Diencephalon (tissue), 1 donor: ENCODE measurements at places on chromosomes 11 and 22. TPM values are rescaled to one million over a fixed set of nuclear protein-coding genes. Genes with fewer than 3 reads are reported as not detected.

Gene ANGPTL5
- 0.23 TPM for total RNA-seq

Gene TRIM49D2
- total RNA-seq: not detected

Gene KREMEN1
- total RNA-seq: 7.2 TPM

Gene TPBGL
- 0.46 TPM for total RNA-seq

Gene DGCR6
- total RNA-seq: 18.0 TPM

Gene OR10A3
- not detected for total RNA-seq

Gene ETS1
- total RNA-seq: 18.9 TPM

Gene TUBA8
- total RNA-seq: 16.4 TPM

Gene OR10A4
- total RNA-seq: not detected

Gene WT1
- total RNA-seq: not detected

Gene SLC16A8
- total RNA-seq: 2.1 TPM

Gene ROBO4
- 8.1 TPM for total RNA-seq

Gene MS4A18
- total RNA-seq: not detected
